Midbrain (tissue), 1 donor: ENCODE measurements at places on chromosomes 3 and 15.

GRCh38 chr3:52910823-52911222 lies 13.5 kb upstream of the STIMATE start:
- no peak for DNase-seq

DNA sequence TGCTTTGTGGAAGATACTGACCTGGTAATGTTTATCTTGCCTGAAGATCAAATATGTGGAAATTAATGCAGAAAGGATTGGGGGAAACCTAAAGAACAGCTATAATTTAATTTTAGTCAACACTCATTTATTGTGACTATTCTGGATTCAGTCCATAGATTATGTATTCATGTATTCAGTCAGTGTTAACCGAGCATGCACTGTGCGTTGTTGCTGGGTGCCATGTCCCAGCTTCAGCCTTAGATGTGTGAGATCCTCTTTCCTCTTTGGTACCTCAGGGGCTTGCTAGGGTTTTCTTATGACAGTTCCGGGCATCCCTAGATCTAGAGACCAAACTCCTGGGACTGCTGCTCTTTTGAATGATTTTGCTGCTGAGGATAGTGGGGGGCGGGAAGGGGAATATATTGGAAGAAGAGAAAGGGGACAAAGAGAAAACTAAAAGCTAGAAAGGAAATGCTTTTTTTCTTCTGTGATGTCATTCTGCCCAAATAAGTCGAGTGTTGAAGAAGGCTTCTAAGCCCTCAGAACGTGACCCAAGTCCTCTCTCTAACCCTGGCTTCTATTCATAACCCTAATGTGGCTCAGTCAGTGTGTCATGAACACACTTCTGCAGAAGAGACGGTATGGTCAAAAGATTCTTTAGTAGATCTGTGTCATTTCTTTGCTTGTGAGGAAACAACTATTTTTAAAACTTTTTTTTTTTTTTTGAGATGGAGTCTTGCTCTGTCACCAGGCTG lies 33.5 kb downstream of the STARD9 start:
- no peak for DNase-seq

DNA sequence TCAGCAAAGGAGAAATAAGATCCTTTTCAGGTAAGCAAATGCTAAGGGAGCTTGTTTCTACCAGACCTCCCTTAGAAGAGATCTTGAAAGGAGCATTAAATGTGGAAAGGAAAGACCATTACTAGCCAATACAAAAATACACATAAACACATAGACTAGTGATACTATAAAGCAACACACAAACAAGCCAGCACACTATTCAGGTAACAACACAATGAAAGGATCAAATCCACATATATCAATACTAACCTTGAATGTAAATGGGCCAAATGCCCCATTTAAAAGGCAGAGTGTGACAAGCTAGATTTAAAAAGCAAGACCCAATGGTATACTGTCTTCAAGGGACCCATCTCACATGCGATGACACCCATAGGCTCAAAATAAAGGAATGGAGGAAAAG lies 317.6 kb downstream of the TBL1XR1 start:
- DNase-seq = no peak

DNA sequence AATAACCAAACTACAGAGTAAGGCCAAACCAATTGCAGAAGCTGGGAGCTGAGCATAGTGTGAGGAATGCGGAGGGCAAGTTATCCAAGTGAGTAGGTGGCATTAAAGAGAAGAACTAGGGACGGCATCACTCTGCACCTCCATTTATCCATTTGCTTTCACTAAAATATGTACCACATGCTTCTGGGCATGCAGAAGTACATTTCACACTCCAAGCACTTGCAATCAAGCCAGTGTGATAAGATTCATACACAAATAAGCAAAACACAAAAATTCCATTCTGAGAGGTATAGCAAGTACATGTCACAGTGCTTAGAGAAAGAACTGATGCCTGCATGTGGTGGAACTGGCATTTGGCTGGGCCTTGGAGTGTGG lies 81.1 kb downstream of the CCNL1 start:
- DNase-seq = no peak

GRCh38 chr3:170368921-170369320 lies 11.4 kb downstream of the SKIL start:
- no peak for DNase-seq

GRCh38 chr3:187019542-187020072 lies 89.3 kb downstream of the ST6GAL1 start:
- no peak for DNase-seq

- no peak for DNase-seq
These were observed 260.3 kb upstream of the MRPL3 start for GRCh38 chr3:131762981-131763564.

GRCh38 chr3:140441006-140441405 lies 236.9 kb upstream of the TRIM42 start:
- DNase-seq = no peak

- no peak for DNase-seq
These were observed 17.0 kb upstream of the MUC4 start for GRCh38 chr3:195828762-195829161.

GRCh38 chr3:49813497-49814174 lies at the start of gene UBA7:
Gene UBA7 (minus strand): TSS chr3:49813953. CDS start chr3:49813787, 166 bp downstream.
- peak; percentile 61 for DNase-seq

DNA sequence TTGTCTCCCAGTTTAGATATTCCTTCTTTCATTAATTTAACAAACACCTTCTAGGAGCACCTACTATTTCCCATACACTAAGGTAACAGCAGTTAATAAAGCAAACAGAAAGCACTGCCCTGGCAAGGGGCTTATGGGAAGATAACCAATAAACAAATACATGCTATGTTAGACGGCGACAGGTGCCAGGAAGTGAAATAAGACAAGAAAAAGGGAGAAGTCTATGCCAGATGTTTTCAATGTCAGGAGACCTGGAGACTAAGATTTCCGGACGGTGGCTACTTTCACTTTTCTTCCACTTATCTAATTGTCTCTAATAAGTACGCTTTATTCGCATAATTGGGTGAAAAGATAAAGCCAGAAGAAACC lies 32.5 kb upstream of the ZNF445 start:
- no peak for DNase-seq
